ENCODE measurements at places on chromosomes 7 and 10.
A peak's percentile ranks its signal among the peaks of the same experiment; 100 is the strongest.

- no peak for DNase-seq
Measured at GRCh38 chr7:139906879-139907278, 77.8 kb downstream of the TBXAS1 start.

GRCh38 chr7:4996696-4997222 is 37.8 kb upstream of the MMD2 start:
- DNase-seq = no peak

DNA sequence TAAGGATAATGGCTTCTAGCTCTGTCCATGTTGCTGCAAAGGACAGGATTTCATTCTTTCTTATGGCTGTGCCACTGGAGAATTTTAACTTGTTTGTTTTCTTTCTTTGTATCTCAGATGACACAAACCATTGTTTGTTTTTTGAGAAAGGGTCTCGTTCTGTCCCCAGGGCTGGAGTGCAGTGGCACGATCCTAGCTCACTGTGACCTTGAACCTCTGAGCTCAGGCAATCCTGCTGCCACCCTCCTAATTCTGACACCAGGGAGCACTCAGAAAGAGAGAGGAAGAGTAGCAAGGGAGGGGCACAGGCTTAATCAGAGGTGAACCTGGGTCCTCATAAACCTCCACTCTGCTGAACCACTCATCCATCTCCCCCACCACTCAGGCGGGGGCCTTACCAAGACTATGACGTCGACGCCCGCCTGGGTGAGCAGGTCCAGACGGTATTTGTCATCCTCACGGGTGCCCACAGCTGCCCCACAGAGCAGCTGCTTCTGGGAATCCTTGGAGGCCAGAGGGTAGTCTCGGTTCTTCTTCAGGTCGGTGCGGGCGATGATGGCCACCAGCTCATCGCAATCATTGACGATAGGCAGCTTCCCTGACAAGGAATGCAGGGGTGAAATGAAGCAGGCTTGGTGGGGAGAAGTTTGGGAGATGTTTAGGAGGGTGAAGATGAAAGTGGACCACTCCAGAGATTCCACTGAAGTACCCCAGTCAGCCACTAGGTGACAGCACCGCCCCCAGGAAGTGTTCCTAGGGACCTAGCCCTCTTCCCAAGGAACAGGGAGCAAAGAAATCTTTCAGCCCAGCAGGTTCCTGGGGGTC is 11.6 kb downstream of the IMPDH1 start:
- DNase-seq = no peak

GRCh38 chr7:108525327-108525984 is 479 bp downstream of the PNPLA8 start:
- DNase-seq = no peak

DNA sequence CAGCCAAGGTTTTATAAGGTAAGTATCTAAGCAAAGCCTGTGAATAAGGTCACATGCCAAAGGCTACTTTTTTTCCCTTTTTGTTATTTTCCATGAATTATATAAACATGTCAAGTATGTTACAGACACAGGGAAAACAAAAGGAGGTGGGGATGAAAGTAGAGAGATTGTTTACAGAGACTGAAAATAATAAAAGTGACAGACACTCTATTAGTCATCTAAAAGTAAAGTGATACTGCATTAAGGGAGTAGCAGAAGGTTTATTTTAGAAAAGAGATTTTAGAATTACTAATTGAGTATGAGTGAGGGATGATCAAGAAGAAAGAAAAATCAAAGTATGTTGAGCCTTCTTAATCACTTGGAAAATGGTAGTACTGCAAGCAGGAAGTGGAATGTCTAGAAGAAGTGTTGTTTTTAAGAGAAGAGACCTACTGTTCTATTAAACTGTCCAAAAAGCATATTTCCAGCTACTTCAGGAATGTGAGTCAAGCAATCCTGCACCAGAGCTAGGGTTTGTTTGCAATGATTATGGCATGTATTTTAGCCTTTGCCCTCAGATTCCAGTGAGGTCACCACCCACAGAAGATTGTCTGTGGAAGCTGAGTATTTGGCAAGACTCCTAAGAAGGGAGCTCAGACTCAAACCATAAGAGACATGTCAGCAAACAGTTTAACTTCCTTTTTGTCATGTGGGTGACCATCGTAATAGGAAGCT is 177.9 kb upstream of the PLXDC2 start:
- peak; percentile 21 for DNase-seq

GRCh38 chr10:34031400-34031799 is 696.9 kb upstream of the NRP1 start:
- DNase-seq = peak; percentile 23

- DNase-seq = no peak
Measured at GRCh38 chr7:7739204-7740036, 21.0 kb upstream of the RPA3 start.

- DNase-seq = no peak
Measured at GRCh38 chr10:102170602-102171001, 18.4 kb downstream of the NOLC1 start.

DNA sequence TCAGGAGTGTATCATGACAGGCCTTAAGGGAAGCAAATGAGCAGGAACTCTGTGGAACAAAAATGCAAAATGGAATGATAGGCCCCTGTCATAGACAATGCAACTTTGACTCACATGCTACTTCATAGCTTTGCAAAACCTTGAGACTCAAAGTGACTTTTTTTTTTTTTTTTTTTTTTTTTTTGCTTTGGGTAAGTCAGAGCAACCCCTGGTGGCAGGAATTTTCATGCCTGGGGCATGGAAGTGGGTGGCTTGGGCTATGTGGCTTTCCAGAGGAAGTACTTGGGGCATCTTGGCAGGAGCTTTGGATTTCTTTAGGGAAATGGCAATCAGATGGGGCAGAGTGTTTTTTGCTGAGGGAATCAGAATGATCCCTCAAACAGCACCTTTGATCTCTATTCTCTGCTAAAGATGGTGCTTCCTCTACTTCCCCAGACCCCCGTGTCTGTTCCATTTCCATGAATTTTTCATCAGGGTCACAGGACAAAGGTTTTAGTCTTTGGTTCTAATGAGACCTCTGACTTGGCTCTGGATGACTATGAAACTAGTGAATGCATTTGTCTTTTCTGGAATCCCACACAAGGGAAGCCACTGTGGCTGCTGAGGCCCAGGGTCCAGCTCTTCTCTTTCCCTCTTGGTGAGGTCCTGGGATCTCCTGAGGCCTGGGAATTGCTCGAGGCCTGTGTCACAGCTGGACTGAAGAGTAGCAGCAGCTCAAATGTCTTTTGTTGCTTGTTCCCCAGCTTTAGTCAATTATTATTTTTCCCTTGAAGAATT is 62.8 kb downstream of the TACC2 start:
- DNase-seq = peak; percentile 28

DNA sequence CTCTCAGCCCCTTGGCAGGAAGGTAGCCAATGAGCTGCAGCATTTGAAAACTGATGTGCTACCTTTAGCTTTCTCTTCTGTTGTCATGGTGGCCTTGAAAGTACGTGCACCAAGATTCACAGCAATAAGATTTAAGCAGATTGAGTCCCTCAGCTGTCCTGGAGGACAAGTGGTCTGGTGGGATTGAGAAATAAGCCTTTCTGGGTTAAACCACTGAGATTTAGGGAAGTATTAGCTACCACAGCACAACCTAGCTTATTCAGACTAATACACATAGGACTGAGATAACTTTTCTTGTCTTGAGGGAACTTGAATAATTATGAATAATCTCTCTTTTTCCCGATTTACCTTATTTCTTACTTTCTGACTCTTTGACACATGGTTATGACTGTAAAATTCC is 324.0 kb downstream of the PTEN start:
- no peak for DNase-seq

- DNase-seq = no peak
Measured at GRCh38 chr10:47243791-47244190, 56.2 kb upstream of the GDF10 start.

DNA sequence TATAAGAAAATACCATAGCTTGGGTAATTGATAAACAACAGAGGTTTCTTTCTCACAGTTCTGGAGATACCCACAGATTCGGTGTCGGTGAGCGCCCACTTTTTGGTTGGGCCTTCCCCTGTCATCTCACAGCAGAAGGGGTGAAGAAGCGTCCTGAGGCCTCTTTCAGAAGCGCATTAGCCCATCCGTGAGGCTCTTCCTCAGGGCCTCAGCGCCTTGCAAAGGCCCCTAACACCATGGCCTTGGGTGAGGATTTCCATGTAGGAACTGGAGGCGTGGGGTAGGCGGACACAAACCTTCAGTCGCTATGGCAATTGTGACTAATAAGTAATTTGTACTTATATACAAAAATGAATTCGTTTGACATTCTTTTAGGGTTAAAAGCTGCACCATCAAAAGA is 316.0 kb downstream of the PTPRN2 start:
- DNase-seq = no peak

- DNase-seq = no peak
Measured at GRCh38 chr7:107667341-107667740, 6.7 kb downstream of the SLC26A4 start.

- DNase-seq = no peak
Measured at GRCh38 chr10:133182190-133182589, 22.2 kb downstream of the KNDC1 start.

GRCh38 chr7:130476297-130477150 is 15.4 kb upstream of the MEST start:
- no peak for DNase-seq

DNA sequence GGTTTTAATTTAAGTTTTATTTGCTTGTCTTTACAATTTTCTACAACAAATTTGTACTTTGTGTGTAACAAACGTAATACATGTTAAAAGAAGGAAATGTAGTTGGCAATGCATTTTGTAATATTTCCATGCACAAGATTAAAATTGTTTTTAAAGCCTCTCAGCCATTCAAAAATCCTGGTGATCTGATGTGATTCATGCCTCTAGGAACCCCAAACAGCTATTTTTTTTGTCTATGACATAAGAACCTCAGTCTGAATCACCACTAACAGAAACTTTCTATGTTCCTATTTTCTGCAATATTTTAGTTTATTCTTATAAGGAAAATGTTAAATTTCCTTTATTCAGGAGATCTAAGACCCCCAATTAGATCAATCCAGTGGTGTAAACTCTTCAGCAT is 183.1 kb upstream of the YAE1 start:
- no peak for DNase-seq

- DNase-seq = no peak
Measured at GRCh38 chr10:7377614-7378248, 33.1 kb downstream of the SFMBT2 start.

DNA sequence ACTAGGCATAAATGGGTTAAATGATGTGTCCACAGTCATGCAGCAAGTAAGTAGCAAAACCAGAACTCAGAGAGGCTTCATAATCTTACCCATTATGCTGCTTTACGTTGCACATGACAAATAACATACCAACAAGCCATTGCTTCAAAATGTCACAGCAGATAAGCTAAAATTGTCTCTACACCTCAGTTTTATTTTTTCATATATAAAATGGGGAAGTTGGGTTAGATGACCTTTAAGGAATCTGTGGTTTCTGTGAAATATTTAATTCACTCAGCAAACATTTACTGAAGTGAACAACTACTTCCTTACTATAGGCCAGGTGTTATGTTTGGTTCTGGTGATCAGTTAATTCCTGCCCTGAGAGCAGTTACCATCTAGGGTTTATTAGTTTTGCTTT is 2.2 kb upstream of the ASCC1 start:
- DNase-seq = no peak

GRCh38 chr7:142535123-142535779 is 214.0 kb upstream of the PRSS1 start:
- DNase-seq = no peak

DNA sequence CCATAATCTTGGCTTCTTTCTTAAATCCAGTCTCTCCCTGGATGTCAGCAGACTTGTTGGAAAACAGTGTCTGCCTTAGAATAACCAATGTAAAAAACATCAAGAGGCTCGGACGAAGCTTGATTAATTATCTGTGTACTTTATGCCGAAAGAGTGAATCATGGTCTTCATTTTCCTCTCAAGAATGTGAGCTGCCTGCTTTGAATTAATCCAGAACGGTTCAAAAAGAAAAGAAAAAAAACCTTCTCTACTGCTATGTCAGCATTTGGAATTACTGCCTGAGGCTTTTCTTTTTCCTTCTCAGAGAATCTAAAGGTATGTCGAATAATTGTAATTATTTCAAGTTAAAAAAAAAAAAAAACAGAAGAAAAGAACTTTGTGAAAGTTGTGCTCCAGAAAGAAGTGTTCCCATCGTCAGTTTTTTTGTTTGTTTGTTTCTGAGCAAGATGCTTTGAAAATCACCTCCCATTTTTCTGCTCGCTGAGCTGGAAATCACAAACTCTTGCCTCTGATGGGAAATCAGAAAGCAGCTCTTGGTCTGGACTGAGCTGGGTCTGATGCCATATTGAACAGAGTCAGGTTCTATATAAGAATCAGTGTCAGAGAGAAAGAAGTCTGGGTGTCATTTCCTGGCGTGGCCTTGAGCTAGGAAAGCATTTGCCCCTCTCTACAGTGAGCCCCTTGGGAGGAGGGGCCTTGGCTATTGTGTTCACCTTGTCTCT is 20.2 kb downstream of the PLPP4 start:
- peak; percentile 38 for DNase-seq

DNA sequence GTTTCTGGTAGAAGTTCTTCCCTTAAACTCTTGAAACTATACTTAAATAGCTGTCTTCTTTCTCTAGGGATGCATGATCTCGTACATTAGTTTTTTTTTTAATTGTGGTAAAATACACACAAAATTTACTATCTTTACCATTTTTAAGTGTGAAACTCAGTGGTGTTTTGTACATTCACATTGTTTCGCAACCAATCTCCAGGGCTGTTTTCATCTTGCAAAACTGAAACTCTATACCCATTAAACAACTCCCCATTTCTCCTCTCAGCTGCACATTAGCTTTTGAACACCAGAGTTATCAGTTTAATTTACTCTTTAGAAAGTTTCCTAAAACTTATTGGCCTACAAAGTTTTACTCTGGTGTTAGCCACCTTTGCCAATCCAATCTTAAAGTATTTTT is 45.5 kb upstream of the PRKAR2B start:
- DNase-seq = no peak

All from AG04449 (cell line).